Fibroblast of skin of left quadriceps (primary cell): ENCODE measurements at places on chromosomes 6 and 20.

GRCh38 chr6:132713352-132714134, at the start of gene VNN1:
Gene VNN1, minus strand, starts transcription at chr6:132714055. Its CDS starts 20 bp downstream, at chr6:132714035.
- no peak for DNase-seq

DNA sequence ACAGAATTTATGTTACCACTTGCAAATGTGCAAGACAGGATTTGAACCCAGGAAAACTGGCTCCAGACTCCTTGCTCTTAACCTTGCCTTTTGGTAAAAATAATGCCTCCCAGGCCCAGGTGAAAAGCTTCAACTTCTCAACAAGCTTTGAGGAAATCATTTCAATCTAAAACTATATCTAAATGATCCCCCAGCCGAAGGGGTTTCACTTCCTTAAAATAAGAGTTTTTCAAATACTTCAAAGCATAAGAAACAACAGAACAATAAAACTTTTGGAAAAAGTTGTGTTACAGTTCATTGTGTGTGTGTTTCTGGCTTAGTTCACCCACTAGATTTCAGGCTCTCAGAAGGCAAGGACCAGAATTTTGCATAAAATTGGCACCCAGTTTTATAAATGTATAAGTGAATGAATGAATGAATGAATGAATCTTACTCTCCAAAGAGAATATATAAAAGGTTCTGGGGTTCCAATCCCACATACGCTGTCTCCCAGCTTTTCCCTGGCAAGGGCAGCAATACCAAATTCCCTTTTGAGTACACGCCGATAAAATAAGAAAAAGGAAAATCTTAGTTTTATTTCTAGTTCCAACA, 5.4 kb downstream of the OR2H2 start:
- DNase-seq, result no peak

DNA sequence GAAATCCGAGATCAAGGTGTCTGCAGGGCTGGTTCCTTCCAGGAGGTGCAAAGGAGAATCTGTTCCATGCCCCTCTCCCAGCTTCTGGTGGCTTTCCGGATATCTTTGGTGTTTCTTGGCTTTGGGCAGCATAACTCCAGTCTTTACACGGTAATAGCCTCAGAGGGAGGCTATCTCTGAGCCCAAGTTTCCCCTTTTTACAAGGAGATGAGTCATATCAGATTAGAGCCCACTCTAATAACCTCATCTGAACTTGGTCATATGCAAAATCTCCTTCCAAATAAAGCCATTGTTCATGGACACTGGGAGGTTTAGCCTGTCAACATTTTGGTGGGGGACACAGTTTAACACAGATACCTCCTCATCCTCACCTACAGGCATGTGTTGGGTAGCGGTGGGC, 213.7 kb downstream of the ATXN1 start:
- DNase-seq, result no peak

DNA sequence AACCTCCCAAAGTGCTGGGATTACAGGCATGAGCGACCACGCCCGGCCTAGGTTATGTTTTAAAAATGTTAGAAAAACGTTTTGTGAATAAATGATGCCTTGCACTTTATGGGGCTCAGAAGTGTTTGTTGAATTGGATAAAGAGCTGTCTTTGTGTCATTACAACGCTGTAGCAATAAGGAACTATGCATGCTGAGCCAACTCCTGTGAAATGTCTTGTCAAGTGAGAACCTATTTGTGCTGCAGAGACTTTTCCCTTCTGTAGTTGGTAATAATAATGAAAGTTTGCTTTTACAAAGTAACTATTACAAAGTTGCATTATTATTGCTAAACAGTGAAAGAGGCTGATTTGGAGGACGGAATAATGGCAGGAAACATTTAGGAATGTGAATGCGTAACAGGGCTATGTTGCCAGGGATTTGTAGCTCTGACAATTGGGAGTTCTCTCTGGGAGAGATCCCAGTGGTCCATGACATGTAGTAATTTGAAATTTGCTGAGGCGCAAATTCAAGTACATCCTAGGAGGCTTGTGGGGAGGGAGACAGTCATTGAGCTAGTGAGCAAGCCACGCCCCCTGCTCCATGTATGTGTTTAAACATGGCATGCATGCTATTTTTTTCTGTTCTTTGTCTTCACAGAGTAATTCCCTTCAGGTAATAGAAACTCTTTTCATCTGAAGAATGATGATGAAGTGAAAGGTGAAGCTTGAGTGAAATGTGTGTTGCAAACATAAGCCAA, 16.8 kb upstream of the BICRAL start:
- no peak for DNase-seq

GRCh38 chr20:53176134-53176533, 204.0 kb downstream of the TSHZ2 start:
- no peak for DNase-seq

GRCh38 chr20:64226686-64227580, 28.6 kb upstream of the PCMTD2 start:
- no peak for DNase-seq

DNA sequence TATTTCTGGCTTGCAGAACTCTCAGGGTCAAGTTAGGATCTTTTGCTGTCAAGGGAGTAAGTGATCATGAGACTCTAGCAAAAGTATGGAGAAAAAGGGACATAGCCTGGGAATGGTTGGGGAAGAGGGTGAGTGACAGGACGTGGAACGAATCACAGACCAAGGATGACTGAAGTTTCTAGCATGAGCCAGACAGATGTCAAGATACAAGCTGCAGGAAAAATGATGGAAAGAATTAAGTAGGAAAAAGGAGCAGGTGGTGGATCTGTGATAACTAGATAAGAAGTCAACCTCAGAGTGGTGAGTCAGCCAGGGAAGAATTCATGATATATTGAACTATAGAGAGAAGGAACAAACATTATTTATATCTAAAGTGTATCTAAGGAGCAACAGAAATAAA, 159.8 kb upstream of the SYNDIG1 start:
- DNase-seq, result peak; percentile 2

DNA sequence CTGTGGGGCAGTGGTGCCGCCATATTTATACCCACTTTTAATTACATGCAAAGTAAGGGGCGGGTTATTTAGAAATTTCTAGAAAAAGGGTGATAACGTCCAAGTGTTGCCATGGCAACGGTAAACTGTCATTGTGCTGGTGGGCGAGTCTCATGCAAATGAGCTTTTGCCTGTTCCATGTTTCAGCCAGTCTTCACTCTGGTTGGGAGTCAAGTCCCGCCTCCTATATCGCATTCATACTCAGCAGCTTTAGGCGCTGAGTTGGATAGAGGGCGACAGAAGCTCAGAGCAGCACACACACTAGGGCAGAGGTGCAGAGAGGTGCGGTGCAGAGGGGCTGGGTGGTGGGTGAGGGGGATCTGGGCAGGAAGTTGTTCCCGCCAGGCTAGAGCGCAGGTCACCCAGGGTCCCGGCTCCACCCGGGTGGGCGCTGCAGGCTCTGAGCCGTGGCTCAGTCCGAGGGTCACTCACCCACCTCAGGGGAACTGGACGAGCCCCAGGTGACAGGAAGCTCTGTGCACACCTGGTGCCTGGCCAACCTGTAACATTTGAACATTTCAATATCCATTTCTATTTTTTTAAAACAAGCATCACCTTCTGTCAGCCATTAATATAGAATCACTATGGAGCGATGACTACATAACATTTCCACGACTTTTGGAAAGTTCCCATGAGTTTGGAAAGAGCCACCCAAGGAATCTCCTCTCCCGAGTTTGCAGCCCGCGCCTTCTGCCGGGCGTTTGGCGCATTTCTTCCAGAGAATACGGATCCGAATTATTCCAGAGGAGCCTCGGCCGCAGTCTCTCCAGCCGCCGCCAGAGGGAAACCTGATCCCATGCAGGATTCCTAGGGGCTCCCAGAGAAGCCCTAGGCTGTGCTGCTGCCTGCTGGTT, 89.1 kb upstream of the PHACTR3 start:
- DNase-seq, result peak; percentile 38

- DNase-seq, result peak; percentile 62
Observed at GRCh38 chr6:134352786-134353480, 35.0 kb upstream of the SGK1 start.

- no peak for DNase-seq
Observed at GRCh38 chr20:59153832-59154231, 9.8 kb upstream of the ZNF831 start.

- no peak for DNase-seq
Observed at GRCh38 chr6:89007209-89008000, 44.0 kb upstream of the RNGTT start.

DNA sequence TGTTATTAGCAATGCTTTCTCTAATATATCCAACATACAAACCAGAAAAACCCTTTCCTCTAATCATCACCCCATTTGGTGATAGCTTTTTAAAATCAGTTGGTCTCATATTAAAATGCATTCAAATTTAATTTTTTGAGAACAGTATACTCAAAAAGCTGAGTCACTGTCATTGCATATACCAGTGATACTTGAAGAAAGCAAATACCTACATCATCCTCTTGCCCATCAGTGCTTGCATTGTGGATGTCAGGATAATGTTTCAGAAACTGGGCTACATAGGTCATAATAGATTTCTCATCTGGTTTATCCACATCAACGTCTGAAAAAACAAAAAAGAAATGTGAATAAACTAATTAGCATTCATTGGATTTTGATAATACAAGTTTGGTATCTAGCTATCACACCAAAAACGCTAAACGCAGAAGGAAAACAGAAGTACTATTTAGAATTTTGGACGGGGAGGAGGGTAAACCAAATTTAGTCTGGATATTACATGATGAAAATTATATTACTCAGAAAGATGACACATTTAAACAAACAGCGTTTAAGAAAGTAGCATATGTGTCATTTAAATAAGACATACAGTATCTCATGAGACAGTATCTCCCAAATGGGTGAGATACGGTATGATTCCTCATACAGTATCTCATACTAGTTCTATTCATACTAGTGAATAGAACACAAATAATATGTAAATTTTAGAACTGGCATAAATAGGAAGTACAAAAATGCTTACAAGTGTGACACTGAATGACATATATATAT, 134.6 kb downstream of the SYNE1 start:
- no peak for DNase-seq

GRCh38 chr6:140566781-140567277, 1192.4 kb upstream of the CITED2 start:
- DNase-seq, result peak; percentile 49

GRCh38 chr6:33592595-33593413, 12.7 kb upstream of the BAK1 start:
- DNase-seq, result no peak

- DNase-seq, result no peak
Observed at GRCh38 chr6:125829433-125829832, 38.7 kb downstream of the NCOA7 start.

DNA sequence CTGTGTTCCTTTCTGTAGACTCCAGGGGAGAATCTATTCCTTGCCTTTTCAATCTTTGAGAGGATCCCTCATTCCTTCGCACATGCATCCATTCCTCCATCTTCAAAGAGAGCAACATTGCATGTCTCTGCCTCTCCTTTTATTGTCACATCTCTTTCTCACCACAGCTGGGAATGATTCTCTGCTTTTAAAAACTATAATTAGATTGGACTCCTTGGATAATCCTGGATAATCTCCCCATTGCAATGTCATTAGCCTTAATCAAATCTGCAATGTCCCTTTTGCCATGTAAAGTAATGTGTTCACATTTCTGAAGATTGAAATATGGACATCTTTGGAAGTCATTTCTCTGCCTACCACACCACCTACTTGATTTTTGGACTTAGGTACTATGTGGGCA, 750.1 kb downstream of the COL12A1 start:
- no peak for DNase-seq

GRCh38 chr6:166586424-166587156, at the start of gene RAMACL:
Gene RAMACL, minus strand, starts transcription at chr6:166586678. Its CDS starts 201 bp downstream, at chr6:166586477.
- DNase-seq, result no peak

DNA sequence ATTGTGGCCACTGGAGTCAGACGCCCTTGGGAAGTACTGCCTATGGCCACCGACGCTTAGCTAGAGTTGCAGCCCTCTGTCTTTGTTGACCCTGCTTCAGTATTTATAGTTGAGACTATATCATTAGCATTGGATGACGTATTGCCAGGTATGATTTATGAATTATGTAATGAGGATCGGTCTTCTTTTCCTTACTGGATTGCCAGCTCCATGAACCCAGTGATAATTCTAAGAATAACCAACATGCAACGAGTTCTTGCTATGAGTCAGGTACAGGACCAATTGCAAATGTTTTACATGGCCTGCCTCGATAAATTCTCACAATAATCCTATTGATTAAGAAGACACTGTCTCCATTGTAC, 63.5 kb downstream of the CLIC5 start:
- DNase-seq, result no peak

DNA sequence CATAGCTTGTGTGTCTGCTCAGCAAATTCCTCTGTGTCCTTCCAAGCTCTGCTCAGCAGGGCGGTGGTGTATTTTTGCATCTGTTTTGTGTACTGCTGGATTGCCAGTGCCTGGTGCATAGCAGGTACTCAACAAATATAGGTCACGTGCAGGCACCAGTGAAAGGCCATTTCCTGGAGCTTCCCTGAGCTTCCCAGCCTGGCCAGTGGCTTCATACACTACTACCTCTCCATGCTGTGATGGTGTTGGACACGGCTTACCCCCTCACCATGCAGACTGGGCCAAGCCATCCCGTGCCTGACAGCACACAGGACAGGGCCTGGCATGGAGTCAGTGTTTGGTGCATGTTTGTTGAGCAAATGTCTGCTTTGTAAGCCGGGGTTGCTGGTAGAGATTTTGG, 7.7 kb upstream of the PHACTR3 start:
- no peak for DNase-seq

GRCh38 chr6:33276864-33277662, at the start of gene B3GALT4:
Gene B3GALT4, plus strand, starts transcription at chr6:33277123. Its CDS starts 297 bp downstream, at chr6:33277420.
- DNase-seq, result peak; percentile 39

GRCh38 chr6:144729502-144729901, 444.4 kb downstream of the UTRN start:
- no peak for DNase-seq

GRCh38 chr6:82144852-82145340, 102.6 kb downstream of the IBTK start:
- DNase-seq, result peak; percentile 88

GRCh38 chr6:134619789-134620188, 301.9 kb upstream of the SGK1 start:
- DNase-seq, result no peak

DNA sequence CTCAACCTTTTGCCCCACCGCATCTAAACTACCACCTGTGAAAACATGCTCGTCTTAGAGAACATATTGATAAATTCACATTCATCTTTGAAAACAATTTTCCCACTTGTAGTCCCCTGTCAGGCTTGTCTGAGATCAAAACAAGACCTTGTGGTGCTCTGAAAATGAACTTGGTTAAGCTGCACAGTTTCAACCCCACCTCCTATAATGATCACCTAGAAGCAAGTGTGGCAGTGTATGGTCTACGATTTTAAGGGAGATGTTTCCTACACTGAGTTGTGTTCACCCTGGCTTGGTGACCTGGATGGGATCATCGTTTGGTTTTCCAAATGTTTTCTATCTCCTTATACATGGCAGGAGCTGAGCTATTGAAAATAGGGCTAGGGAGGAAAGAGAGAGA, 539.4 kb downstream of the DOK5 start:
- no peak for DNase-seq

- DNase-seq, result no peak
Observed at GRCh38 chr6:131391116-131391515, 181.9 kb upstream of the ARG1 start.

DNA sequence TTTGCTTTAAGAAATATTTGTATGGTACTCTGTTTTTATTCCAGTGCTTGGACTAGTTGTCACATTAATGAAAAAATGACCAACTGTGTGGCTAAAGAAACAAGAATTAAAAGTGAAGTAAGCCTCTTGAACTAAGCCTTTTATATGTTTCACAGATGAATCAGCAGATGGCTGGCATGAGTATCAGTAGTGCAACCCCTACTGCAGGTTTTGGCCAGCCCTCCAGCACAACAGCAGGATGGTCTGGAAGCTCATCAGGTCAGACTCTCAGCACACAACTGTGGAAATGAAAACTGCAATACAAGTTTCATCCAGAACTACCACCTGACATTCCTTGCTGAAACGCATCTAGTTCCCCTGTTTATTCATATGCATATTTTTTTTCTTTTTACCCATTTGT, 96.8 kb downstream of the B3GAT2 start:
- no peak for DNase-seq
